ENCODE measurements at places on chromosomes 7 and 10.

GRCh38 chr10:4725917-4726606 is 99.9 kb upstream of the AKR1E2 start:
- no peak for DNase-seq

DNA sequence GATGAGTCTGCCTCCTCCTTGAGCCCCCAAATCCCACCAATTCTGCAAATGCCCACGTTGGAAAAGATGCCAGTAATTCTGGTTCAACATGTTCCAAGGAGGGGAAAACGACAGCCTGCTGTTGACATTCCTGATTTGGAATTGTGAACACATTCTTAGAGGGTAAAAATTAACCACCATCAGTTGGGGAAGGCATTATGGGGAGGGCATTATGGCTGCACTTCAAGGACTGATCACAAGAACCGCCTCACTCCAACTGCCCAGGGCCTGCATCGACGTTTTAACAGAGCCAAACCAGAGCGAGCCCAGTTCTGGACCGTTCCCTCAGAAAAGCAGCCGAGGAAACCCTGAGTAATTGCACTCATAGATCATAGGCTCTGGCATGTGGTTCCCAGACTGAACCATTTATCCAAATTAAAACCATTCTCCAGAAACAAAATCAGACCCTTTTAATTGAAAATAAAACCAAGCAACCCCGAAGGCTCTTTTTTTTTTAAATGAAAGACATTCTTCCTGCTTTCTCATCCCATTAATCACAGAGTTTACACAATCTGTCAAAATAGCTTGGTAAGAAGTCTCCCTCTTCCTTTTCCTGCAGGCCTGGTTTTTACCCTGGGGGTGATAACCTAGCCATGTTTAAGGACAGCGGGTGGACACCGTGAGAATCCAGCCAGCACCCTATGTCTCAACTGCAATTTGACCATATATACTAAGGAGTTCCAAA is 8.0 kb downstream of the TNS3 start:
- no peak for DNase-seq

GRCh38 chr7:120742372-120742771 is 115.6 kb downstream of the TSPAN12 start:
- no peak for DNase-seq

- DNase-seq: no peak
These were observed 184.7 kb downstream of the EXOC4 start for GRCh38 chr7:133437544-133437943.

DNA sequence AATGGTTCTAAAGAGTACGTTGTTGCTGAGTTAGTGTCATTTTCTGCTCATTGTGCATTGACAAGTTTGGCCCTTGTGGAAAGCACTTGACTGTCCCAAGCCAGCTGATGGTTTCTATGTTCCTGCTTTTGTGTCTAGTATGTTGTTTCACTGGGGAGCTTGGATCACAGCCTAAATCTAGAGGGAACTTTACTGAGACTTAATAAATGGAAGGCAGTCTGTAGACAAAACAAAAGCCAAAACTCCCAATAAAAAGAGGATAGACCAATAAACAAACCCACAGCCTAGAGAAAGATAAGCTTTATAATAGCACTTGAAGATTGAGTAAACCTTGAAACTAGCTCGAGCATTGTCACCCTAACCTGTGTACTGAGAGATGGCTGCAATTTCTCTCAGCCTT is 196.8 kb downstream of the ADRA2A start:
- DNase-seq: no peak

GRCh38 chr10:99374526-99374925 is 45.4 kb downstream of the CNNM1 start:
- DNase-seq: no peak

- no peak for DNase-seq
These were observed 108.2 kb downstream of the INPP5A start for GRCh38 chr10:132645630-132646442.

DNA sequence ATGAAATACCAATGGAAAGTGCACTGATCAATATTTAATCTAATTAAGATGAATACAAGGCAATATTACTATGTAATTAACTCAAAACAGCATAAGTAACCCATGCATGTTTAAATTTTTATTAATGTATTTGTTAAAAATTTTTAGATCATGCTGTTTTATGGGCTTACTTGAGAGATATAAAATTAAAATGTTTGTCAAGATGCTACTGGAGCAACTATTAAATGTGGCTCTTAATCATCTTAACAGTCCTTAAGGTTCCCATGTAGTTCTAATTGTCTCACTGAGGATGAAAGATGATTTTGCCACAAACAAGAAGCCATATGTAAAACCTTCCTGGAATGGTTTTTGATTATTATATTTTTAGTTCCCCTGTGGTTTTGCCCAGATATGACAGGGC is 897.1 kb downstream of the KCNMA1 start:
- no peak for DNase-seq

DNA sequence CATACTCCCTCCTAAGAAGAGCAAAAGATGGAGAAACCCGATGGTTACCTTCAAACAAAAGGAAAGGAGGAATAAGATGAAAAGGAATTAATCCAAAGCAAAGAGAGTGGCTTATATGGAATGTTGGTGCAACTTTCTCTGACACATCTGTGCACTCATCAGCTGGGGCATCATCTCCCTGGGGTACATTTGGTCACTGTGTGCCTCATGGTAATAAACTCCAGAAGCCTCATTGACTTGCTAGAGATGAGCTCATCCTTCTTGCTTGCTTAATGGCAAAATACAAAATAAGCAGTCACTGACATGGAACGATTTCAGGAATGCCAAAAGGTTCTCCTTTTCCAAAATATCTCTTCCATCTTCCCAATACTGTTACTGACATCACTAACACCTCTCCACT is 22.5 kb downstream of the CAV1 start:
- DNase-seq: peak; percentile 64

GRCh38 chr7:99210265-99210970 is 2.5 kb upstream of the KPNA7 start:
- DNase-seq: no peak

DNA sequence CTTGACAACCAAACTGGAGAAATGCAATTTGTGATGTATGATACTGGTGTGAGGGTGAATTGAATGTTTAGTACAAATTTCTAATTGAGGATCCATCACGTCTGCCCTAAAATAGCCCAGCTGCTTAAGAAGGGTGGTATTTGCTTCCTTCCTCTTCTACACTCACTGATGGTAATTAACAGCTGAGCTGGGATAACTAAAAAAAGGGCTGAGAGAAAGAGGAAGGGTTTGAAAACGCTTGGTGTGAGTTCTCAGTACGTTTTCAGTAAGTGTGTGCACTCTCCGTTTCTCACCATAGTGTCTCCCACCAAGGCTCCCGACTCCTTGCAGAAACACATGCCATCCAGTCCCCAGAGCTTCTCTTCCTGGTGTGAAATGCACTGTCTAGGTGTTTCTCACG is 54.3 kb downstream of the MAP3K8 start:
- DNase-seq: no peak

DNA sequence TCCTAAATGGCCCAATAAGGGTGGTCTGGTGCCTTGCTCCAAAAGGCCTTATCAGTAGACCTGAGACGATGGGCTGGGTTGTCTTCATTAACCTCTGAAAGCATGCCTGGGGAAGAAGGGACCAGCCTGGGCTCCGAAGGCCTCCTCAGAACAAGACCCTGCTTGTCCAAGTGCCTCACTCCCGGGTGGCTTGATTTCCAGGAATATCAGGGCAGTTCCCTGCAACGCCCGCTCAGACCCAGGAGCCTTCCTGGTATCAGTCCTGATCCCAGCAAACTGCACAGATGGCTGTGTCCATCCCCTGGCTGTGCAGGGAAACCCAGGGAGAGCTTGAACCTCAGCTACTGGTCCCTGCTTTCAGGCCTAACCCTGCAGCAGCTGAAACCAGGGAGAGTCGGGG is 49.9 kb upstream of the CUX1 start:
- no peak for DNase-seq

GRCh38 chr7:14752301-14752700 is 150.2 kb downstream of the DGKB start:
- no peak for DNase-seq

DNA sequence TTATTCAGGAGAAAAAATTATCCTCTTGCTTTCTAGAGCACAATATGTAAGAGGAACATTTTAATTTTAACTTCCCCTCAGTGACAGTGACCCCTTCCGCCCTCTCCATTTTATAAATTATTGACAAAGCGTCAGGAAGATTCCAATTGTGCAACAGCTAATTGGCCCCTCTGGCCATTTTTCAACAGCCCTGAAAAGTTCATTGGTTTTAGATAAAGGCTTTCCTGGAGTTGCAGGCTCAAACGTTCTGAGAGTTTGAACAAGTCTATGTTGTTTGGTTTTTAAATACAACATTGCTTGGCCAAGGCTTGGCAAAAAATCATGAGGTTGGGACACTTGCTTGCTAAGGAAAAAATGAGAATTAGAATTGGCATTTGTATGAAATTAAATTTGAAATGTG is 422.2 kb upstream of the ANKRD30A start:
- DNase-seq: no peak

DNA sequence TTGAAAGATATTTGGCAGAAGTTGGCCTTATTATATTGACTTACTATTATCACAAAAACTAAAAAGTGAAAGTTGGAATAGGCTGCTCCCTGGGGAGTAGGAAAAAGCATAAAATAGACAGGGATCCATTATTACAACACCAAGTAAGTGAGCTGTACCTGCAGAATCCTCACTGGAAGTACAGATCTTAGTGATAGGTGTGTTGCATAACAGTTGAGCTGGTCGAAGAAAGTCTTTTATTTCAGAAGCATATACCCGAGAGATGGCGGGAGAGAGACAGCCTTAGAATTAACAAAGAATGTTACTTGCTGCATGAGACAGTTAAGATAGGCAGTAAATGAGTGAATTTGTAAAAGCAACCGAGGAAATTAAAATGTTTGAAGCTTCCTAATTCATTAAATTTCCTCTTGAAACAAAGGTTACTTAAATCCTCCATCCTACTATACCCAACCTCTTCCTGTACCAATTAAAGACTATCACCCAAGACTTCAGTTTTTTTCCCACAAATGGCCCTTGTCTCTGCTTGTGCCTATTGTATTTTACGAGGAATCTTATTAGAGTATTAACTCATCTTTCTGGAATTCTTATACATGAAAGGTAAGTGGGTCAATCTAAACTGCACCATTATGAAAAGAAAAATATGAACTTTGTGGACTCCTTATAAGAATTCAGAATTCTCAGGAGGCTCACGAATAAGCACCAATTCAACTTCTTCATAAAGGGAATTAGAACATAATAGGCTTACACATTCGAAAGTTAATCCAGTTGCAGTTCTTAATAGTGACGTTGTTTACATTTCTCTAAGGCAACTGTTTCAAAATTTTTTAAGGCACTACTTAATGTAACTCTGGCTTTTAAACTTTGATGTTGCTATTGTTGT is 56.2 kb downstream of the CREM start:
- no peak for DNase-seq

GRCh38 chr7:67552738-67553137 is 556.1 kb downstream of the TYW1 start:
- DNase-seq: no peak

DNA sequence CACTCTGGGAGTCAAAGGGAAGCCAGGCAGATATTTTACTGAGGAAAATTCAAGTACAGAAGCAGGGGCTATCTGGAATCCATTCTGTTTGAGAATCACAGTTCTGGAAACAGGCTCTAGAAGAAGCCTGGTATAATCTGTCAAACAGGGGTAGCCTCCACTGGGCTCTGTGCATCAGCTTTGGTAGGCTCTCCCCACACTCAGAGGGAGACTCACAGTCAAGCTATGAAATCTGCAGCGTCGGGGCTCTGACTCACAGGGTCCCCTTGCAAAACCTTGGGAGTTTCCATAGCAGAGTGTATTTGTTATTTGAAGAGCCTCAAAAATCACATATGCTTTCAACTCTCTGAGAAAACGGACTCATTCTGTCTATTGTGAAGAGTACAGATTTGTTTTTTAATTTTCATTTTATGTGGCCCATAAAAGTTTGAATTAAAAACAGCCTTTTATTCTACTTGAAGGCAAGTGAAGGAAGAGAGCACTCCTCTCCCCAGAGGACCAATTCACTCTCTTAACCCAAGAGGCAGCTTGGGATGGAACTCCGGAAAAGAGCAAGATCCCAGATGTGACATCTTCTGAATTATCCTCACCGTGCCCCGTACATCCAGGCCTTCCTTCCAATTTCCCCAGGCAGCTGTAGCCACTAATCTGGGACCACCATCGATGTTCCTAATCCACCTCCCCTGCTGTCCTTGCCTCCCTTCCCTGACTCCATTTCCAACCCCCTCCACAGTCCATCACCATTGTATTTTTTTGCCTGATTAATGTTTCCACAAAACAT is 590.9 kb upstream of the MGMT start:
- no peak for DNase-seq

DNA sequence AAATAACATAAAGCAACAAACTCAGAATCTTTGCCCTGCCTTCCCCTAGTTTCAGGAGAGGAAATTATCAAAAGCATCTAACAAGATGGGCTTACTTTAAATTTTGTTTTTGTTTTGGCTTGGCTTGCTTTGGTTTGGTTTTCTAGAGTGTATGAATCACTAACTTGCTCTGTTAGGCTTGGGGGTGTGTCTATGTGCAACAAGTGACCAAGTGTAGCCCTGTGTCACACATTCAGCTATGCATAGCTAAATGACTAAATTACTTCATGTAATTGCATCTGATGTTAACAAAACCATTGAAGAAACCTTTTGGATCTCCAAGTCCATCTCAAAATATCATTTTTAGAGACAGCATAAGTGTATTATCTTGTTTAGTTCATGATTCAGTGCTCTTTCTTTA is 251.0 kb downstream of the TFEC start:
- no peak for DNase-seq

DNA sequence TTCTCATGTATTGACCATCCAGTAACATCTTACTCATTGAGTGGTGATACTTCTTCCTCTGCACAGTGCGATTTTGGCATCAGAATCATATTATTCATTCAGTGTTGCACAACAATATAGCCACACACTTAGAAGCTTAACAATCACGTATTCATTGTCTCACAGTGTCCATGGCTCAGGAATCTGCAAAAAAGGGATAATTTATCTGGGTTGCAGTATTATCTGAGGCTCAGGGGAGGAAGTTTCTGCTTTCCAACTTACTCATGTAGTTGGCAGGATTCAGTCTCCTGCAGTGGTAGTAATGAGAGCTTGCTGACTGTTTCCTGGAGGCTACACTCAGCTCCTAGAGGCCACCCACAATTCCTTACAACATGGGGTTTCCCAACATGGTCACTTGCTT is 803.6 kb downstream of the SORCS1 start:
- DNase-seq: no peak

DNA sequence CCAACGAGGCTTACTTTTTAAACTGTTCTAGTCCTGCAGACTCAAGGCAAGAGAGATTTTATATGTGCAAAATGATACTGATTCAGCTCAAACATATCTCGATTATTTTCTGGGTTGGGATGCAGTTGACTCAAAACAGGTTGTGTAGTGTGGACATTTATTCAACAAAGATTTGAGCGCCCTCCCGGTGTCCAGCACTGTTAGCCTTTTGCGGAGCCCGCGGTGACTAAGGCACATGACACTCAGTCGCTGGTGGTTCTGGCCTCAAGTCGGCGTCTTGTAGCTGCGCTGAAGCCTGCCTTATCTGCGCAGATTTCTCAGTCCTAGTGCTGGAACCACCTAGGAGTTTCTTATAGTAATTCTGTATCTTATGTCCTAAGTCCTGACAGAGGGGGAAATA is 938 bp upstream of the CADPS2 start:
- DNase-seq: no peak

GRCh38 chr10:79286318-79286951 is 60.8 kb upstream of the PPIF start:
- no peak for DNase-seq
